ENCODE measurements at places on chromosomes 7 and 10.

DNA sequence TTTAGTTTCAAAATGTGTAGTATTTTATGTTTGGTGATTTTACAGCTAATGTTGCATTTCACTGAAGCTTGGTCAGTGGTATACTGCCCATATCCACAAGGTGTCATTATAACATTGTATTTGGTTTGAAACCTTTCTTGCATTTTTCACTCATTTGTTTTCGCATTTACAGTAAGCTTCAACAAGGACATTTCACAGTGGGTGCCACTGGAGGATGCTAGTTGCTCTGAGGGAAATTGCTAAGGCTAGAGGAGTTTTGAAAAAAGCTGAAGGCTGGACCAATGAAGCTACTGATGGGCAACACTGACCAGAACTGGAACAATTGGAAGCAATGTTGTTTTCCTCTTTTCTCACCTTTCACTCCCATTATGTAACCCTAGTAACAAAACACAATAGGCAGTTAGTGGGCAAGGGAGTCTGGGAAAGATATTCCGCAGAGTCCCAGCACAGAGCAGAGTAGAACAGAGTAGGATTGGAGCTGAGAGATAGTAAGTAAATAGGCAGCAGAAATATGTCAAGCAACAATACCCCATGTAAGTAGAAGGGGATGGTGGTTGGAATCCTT, 23.6 kb upstream of the SRI start:
- DNase-seq, result peak; percentile 40

DNA sequence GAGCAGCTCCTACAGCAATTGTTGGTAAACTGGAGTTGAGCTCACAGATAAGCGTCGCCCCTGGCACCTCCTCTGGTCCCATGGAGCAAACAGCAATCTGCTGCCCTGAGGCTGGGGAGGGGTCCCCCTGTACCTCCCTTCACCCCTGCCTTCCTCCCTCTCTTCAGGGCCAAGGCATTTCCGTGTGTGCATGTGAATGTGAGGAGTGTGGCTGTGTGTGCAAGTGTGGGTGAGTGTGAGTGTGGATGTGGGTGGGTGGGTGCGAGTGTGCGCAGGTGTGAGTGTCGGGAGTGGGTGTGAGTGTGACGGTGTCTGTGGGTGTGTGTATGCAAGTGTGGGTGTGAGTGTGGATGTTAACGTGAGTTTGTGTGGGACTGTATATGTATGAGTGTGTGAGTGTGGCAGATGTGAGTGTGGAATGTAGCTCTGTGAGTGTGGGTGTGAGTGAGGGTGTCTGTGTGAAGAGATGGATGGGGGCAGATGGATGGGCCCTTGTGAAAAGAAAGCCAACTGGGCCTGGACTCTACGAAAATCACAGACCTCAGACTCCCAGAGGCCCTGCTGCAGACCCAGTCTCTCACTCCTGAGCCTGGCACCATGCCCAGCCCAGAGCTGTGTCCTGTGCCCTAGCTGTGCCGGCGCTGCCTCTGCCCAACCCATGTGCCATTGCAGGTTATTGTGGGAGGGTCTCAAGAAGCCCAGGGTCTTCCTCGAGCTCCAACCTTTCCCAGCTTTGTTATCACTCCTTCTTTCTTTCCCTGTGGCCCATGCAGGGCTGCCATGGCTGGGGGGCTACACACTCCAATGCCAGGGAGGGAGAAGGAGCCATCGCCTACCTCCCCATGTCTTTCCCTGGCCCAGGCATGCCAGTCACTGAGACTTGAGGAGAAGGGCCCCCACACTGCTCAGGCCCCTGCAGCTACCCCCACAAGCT, 73.9 kb downstream of the GRID1 start:
- DNase-seq, result no peak

DNA sequence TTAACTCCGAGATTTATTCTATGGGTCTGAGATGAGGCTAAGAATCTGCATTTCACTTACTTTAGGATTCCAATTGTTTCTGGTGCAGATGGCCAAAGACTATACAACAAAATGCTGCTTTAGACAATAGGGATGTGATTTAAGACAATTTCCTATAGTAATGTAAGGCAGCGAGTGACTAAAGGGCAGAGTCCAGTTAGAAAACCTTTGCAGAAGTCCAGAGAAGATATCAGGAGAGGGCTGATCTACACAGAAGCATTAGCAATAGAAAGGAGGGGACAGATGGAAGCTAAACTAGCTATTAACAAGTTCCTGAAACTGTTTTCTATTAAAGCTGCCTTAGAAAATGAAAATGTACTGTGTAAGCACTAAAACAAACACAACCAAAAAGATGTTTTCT, 398.9 kb downstream of the DGKB start:
- no peak for DNase-seq

DNA sequence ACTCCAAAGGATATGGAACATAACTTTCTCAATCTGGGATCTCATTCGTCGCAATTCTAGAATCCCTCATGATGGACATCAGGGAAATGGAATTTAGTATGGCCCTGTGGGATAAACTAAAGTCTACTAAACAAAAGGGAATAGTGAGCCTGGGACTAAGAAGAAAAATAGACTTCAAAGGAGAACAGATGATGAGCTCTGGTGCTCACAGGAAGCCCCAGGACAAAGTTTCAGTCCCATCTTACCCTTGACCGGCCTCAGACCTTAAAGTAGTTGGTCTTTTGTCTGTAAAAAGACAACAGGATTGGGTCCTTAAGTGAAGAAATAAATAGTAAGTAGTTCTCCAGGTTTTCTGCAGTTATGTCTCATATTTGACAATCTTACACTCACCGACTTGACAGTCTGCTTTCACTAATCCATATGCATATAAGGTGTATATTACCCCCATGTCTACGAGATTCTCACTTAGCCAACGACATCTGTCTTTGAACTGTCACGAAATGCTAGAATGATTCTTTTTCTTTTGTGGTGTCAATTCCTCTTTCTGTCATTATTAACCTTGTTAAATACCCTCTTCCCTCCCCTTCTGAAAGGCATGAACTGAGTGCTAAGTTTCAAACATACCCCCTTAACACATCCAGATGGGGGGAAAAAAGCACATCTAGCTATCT, 10.9 kb upstream of the IKZF1 start:
- DNase-seq, result no peak

DNA sequence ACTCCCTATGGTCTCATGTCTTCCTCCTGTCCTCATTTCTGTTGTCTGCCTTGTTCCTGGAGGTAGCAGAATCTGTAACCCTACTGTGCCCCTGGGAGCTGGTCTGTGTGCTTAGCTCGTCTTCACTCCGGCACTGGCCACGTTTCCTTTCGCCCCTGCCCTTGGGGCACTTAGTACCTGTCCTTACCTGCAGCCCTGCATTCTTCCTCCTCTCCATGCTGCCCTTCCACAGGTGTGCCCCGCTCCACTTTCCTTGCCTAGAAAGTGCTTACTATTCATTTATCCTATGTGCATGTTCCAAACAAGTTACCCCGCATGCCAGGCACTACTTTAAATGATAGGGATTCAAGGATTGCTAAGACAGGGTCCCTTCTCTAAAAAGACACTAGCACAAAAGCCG, 199.9 kb upstream of the ZMIZ1 start:
- DNase-seq, result no peak

- DNase-seq, result no peak
These were observed 143.0 kb downstream of the ARHGAP22 start for GRCh38 chr10:48461623-48462481.

GRCh38 chr7:132491391-132491945, 84.8 kb downstream of the PLXNA4 start:
- no peak for DNase-seq

DNA sequence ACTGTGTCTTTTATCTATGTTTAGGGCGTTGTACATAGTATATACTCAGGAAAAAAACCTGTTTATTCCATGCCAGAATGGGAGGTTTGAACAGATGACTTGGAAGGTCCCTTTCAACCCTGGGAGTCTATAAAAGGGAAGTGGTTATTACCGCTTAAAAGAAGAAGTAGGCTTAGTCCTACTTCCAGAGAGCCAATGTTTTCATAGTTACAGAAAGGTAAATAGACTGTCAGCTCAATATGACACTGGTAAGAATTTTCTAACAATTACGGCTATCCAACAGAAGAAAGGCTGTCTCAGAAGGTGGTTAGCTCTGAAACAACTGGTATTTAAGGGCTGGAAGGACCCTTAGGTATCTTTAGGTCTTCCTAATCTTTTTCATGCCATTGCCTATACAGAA, 1.1 kb upstream of the TFAM start:
- peak; percentile 16 for DNase-seq

DNA sequence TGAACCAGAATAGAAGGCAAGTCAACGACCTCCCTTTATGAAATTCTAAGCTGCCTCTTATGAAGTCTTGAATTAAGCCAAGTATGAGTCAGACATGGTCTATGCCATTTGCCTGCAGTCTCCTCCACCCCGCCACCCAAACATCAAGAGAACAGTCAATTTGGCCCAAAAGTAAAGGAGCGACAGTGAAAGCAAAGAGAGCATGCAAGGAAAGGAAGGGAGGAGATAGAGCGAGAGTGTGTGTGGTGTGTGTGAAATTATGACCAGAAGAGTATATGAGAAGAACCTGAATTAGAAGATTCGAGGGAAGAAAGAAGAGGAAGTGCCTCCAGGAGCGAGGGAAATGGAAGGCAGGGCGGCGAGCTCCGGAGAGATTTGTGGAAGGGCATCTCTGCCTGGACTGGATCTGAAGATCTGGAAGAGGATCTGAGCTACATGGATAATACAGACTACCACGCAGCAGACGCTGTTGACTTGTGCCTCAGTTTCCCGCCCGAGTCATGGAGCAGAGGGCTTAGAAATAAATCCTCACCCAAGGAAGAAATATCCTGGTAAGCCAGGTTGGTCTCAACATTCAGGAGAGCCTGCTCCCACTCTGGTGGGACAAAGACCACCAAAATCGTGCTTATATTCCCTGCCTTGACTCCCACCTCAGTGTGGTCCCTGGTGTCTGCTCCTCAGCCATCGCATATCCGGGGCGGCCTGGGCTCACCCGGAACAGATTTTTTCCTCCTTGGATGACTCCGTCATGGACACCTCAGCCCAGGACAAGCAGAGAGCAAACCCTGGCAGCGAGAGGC, 459 bp downstream of the ZDHHC6 start:
- no peak for DNase-seq

DNA sequence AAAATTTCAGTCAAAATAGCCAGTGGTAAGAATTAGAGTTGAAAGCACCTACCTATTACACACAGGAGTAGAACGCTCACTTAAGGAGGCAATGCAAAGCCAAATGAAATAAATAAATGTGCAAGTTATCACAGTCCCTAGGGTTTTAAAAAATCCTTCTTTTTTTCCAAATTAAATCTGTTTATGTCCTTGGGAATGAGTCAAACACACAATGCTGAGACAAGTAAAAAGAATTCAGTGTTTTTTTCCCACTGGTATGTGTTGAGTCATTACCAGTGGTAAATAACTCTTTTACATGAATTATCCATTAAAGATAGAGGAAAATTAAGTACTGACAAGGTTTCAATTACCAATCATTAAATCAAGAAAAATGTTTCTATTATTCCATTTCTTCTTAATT, 438.6 kb downstream of the TNS3 start:
- no peak for DNase-seq

GRCh38 chr7:112010109-112010508, 196.1 kb downstream of the DOCK4 start:
- DNase-seq, result no peak

GRCh38 chr10:88017781-88018180, 154.4 kb downstream of the PTEN start:
- DNase-seq, result no peak

DNA sequence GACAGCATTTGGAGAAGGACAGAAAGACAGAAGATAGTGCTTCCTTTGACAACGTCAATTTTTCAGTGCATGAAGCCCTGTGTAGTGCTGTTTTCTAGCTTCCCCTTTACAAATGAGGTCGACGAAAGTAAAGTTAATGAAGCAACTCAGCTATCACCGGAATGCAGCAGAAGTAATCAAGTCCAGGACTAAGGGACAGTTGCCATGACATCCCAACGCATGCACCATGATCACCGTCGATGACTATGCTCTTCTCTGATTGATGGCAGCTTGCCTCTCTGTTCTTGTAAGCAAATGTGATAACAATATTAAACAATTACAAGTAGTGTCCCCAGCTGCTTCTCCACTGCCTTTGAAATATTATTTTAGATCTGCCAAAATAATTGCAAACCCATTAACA, 205.8 kb downstream of the FRMD4A start:
- no peak for DNase-seq

GRCh38 chr10:49502358-49502757, 36.6 kb downstream of the ERCC6 start:
- no peak for DNase-seq

DNA sequence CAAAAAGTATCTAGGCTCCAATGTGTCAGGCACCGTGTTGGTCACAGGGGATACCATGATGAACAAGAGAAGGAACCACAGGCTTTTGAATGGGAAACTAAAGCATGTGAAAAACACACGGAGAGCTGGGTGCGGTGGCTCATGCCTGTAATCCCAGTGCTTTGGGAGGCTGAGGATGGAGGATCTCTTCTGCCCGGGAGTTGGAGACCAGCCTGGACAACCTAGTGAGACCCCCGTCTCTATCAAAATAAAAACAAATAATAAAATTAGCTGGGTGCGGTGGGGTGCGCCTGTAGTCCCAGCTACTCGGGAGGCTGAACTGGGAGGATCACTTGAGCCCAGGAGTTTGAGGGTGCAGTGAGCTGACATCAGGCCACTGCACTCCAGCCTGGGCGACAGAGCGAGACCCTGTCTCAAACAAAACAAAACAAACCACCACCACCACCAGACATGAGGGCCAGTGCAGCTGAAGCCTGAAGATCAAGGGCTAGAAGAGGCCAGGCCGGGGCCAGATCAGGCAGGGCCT, 611 bp upstream of the COPS6 start:
- DNase-seq, result no peak

GRCh38 chr7:88546808-88547207, 212.7 kb upstream of the ZNF804B start:
- no peak for DNase-seq

DNA sequence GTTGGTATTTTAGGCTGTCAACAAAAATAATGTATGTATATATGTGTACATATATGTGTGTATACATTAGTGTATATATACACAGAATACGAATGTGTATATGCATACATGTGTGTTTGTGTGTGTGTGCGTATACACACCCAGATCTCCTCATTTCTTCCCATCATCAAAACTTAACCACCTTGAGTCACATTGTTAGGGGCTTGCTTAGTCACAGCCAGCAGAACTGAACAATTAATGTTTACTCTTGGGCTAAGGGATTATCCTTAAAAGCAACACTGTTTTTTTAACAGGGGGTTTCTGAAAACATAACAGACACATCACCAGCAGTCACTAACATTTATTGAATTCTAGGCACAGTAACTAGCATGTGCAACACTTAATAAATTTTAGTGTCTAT, 83.0 kb upstream of the ASAH2 start:
- no peak for DNase-seq

GRCh38 chr7:149330914-149331567, 69.0 kb downstream of the ZNF783 start:
- no peak for DNase-seq

DNA sequence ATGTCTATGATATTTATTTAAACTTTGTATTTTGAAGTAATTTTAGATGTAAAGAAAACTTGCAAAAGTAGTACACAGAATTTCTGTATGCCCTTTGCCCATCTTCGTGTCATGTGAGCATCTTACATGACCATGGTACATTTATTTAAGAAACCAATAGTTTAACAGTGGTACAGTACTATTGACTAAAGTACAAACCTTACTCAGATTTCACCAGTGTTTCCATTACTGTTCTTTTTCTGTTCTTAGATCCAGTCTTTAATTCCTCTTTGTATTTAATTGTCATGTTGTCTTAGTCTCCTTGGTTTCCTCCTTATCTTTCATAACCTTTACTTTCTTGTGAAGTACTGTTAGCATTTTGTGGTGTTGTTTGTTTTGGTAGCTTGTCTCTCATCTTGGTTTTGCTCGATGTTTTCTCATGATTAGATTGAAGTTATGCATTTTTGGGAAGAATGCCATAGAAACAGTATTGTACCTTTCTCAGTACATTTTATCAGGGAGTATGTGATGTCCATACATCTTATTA, 24.1 kb downstream of the TAX1BP1 start:
- no peak for DNase-seq
